M059J (cell line): ENCODE measurements at places on chromosomes 2 and 18.

GRCh38 chr18:29960539-29960938 lies 1082.0 kb downstream of the DSC3 start:
- no peak for DNase-seq

DNA sequence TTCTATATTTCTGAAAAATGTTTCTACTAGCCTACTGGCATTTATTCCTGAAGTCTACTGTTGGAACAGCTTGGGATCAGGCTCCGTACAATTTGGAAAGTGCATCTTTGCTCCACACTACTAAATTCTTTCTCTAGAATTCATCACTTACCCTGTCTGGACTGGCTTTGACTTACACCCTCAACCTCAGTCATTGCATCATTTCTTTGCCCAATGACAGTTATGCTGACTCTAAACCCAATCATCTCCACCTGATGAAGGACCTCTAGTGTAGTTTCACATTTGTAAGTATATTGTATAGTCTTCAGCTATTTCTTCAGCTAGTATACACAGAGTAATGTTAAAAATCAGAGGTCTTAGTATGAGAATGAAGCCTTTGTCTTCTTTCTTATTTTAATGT lies 359.6 kb upstream of the MC4R start:
- no peak for DNase-seq

- DNase-seq = no peak
These were observed 129.8 kb downstream of the AFF3 start for GRCh38 chr2:100012561-100012960.

GRCh38 chr2:234495251-234496054 lies 1.4 kb downstream of the ARL4C start:
- DNase-seq = peak; percentile 23

DNA sequence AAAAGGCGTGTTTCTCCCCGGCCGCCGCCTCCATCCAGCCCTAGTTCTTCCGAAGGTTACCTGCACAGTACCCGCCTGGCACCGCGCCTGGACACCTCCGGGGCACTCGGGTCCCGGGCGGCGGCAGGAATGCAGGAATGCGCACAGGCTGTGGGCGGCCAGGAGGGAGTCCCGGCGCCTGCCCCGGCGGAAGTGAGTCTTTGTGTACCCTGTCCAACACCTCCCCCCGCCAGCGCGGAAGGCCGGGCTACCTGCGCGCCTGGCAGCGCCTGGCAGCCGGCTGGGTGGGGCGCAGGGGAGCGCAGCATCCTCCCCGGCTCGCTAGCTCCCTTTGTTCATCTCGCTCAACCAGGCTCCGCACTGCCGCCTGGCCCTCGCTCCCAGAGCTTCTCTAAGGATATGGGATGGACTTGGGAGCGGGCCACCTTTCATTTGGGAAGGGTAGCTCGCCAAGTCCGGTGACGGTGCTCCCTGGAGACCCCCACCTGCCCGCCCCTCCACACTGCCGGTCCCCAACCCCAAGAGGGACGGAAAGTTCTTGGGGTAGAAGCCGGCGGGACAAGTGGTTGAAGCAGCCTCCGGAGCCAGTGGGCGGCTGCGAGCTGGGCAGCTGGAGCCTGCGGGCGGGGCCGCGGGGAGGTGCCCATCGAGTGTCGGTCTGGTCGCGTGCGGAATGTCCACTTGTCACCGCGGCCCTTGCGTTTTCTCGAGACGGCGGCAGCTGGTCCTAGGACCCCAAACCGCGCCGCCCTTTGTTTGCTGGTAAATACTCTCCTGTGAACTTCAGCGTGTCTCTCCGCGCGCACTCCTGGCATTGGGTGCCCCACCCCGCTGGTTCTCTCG lies 1.2 kb upstream of the ST6GAL2 start:
- DNase-seq = peak; percentile 3

GRCh38 chr18:61076986-61077385 lies 256.2 kb upstream of the CDH20 start:
- DNase-seq = no peak

DNA sequence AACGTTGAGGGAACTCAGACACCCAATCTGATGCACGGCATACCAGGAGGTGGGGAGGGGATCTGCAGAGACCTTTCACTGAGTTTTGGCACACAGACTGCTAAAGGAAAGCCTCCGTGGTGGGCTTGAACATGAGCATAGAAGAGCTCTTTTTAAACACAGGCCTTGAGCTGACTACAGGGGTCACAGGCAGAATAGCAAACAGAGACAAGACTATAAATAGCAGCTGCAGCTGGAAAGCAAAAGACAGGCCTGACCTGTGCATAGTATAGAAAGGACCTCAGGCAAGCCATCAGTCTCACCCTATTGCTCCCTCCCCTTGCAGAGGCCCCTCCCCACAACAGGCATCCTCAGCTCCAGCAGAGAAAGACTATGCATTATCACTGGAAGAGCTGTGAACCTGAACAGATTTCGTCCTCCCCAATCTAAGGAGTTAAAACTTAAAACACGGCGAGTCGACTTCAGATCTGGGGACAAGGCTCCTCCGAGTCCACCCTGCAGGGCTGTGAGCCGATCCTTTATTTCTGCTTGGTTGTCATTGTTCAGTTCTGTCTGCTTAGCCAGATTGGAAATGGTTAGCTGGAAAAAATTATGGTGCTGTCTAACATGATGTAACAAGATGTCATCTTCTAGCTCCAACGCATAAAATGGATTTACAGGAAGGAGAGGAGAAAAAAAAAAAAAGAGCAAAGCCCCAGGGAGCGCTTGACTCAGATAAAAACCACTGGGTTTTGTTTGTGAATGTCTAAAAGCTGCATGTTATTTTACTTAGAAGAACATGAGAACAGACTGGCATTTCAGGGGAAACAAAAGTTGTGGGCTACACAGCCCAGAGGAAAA lies 25.2 kb upstream of the LCLAT1 start:
- DNase-seq = peak; percentile 14

DNA sequence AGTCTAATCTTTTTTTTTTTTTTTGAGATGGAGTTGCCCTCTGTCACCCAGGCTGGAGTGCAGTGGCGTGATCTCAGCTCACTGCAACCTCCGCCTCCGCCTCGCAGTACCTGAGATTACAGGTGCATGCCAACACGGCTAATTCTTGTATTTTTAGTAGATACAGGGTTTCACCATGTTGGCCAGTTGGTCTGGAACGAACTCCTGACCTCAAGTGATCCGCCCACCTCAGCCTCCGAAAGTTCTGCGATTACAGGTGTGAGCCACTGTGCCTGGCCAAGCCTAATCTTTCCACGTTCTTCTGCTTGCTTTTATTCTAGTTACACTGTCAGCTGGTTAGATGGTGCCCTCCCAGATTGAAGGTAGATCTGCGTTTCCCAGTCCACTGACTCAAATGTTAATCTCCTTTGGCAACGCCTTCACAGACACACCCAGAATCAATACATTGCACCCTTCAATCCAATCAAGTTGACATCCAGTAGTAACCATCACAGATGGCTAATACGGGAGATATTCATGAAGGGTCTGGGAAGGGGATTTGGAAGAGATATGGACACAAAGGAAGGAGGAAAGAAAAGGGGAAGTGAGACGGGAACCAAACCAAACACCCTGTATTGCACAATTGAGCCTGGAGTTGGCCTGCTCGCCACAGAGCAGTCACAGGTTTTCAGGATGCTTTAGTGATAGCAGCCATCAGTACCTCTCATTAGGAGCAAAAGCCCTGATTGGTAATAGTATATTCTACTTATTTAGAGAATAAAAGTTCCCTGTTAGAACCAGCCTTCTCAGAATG lies 229.8 kb downstream of the PIK3C3 start:
- no peak for DNase-seq

GRCh38 chr2:119431976-119432850 lies 559 bp downstream of the TMEM37 start:
- no peak for DNase-seq

DNA sequence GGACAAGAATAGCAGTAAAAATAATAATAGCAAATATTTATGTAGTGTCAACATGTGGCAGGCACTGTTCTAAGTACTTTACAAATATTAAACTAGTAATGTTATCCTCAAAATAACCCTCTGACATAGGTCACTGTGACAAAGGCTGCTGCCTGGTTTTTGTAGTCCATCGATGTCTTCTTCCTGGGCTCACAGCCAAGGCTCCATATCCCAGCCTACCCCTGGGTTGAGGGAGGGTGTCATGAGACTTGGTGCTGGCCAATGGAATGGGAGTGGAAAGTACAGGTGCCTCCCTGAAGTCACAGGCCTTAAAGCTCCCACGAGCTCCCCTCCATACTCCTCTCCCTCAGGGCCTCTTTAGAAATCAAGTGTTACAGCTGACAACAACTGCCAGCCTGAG lies 159.3 kb downstream of the CYRIA start:
- DNase-seq = no peak

DNA sequence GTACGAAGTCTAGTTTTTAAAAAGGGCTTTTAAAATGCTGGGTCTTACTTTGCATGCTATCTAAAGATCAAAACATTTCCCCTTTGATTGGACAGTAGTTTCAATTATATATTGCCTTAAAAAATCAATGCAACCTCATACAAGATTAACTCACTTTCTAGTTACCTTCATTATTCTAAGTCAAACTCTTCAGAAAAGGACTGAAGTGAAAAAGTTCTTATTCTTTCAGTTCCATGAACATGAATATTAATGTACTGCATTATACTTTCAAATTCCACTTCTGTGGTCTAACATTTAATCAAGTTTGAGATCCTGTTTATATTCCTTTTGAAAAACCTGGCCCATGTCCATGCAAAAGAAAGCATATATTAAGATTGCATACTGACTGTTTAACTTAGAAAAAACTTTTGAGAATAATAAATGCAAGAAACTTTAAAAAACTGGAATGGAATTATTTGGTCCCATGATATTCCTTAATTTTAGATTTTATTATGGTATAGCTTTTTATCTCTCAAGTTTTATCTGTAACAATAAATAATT lies 11.2 kb upstream of the ENOSF1 start:
- DNase-seq = no peak
